AG20443 (cell line): ENCODE measurements at places on chromosomes 1 and 21.

DNA sequence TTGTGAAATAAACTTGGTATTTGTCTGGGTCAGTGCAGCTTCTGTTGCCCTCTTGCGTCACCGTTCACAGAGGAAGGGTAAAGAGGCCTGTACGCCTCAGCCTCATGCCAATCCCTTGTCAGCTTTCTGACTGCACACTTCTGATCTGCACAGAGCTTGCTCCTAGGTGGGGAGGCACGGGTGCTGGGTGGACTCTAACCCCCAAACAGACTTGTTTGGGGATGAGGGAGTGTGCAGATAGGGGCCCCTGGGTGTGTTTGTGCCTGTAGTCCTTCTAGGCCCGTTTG lies 803 bp upstream of the B4GALT2 start:
- no peak for DNase-seq

DNA sequence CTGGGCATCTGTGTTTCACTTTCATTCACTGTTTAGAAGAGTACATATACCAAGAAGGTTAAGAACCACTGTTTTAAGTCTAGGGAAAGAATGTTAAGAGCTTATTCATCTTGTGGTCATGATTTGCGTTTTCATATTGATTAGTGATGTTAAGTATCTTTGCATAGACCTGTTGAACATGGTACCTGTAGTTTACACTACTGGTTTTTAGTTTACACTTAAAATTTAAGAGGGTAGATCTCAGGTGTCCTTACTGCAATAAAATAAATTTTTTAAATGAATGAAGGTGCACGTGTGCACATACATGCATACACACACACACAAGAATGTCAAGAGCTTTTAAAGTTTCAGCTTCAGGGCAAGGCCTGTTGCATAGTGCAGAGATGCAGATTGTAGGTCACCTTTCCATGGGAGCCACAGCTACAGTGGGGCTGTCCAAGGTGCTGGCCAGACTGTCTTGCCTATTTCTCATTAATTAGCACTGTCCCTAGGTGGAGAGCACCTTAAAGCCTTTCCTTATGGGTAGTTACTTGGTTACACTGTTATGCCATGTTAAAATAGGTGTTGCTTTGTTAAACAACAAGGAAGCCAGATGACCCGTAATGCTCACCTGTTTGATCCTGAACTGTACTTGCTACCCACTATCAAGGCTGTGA lies 543.0 kb upstream of the DAB1 start:
- DNase-seq, result peak; percentile 20

- DNase-seq, result no peak
Observed at GRCh38 chr21:45891388-45892155, 90.0 kb upstream of the COL6A1 start.

GRCh38 chr1:172394811-172395210 lies 25.7 kb upstream of the C1orf105 start:
- DNase-seq, result no peak

- no peak for DNase-seq
Observed at GRCh38 chr1:168008595-168008994, 71.7 kb upstream of the MPC2 start.

DNA sequence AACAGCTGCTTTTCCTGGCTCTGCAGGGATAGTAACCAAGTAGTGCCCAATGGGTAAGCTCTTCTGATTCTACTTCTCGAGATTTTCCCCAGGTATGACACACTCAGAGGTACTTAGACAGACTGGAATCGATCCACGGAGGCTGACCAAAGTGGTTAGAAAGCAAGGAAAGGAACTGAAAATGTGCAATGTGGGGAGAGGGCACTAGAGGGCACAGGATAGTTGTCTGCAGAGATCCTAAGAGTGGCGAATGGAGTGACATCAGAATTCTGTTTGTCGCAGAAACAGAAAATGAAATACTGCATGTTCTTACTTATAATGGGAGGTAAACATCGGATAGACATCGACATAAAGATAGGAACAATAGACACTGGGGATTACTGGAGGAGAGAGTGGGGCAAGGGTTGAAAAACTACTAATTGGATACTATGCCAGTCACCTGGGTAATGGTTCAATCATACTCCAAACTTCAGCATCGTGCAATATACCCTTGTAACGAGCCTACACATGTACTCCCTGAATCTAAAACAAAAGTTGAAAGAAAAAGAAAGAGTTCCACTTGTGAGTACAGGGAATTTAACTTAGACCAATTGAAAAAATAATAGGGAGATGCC lies 23.3 kb downstream of the CYP2J2 start:
- peak; percentile 46 for DNase-seq

GRCh38 chr1:8879922-8880676 lies 1.6 kb upstream of the ENO1 start:
- DNase-seq, result peak; percentile 91

DNA sequence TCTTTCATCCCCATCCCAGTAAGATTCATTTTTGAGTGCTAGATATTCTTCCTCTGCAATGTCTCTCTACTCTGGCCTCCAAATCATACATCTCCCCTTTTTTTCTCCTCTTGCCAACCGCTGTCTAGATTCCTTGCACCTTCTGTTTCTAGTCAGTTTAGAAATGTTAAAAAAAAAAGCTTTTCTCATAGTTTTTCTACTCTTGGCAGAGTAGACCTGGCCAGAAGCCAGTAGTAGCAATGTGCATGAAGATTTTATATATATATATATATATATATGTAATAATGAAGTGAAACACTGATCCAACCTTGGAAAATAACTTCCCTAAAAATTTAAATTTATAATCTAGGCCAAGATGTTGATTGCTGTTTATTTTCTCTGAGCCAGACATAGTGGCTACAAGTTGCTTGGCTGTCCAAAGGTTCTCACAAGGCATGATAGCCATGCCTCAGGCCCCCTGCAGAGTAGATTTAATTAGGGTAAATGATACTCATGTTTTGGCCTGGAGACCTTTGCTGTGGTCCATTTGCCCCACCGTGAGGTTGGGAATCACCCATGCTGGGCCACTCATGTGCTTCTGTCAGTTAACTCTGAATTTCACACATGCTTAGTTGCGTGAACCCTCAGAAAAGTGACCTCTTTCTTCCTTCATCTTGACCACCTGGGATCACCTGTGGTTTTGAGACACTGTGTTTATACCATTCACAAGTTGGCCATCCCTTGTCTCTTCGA lies 103.4 kb upstream of the KCNE2 start:
- DNase-seq, result no peak

DNA sequence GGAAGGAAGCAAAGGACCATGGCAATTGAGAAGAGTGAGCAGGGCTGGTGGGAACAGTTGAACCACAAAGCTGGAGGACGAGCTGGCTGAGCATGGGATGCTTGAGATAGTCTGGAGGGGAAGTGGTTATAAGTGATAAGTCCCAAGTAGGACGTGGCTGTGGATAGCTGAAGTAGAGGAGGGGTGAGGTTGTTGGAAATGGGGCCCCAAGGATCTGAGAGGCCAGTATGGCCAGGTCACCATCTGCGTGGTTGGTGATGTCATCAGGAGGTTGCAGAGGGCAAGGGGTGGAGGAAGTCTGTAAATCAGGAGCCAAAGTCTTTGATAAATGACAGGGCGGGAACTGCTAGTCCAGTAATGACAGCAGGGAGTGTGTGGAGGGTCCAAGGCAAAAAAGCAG lies 11.0 kb upstream of the REN start:
- DNase-seq, result no peak

- peak; percentile 99 for DNase-seq
Observed at GRCh38 chr1:33180226-33180910, 1.5 kb downstream of the TRIM62 start.

DNA sequence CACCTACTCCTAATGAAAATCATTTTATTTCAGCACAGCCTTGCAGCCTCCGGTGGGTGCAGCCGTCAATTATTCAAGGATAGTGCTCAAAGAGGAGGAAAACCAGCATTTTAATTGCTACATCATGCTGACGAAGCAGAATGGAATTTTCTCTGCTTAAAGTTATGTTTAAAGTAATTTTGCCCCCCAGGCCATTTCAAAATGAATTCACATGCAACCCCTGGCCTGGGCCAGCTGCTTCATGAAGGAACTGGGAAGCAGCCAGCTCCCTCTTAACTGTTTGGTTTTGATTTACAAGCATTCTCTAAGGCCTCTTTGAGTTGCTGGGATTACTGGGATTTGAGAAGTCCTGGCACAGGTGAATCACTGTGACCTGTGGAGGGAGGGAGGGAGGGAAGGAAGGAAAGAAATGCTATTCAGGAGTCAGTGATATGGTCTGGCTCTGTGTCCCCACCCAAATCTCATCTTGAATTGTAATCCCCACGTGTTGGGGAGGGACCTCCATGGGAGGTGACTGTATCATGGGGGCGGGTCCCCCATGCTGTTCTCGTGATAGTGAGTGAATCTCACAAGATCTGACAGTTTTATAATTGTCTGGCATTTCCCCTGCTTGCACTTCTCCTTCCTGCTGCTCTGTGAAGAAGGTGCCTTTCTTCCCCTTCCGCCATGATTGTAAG lies 66.0 kb downstream of the PGBD5 start:
- no peak for DNase-seq

- no peak for DNase-seq
Observed at GRCh38 chr1:156392452-156392853, 23.4 kb downstream of the RHBG start.

GRCh38 chr21:19684328-19684727 lies 1280.7 kb upstream of the TMPRSS15 start:
- DNase-seq, result no peak

- no peak for DNase-seq
Observed at GRCh38 chr21:26368591-26369320, 198.2 kb upstream of the APP start.

DNA sequence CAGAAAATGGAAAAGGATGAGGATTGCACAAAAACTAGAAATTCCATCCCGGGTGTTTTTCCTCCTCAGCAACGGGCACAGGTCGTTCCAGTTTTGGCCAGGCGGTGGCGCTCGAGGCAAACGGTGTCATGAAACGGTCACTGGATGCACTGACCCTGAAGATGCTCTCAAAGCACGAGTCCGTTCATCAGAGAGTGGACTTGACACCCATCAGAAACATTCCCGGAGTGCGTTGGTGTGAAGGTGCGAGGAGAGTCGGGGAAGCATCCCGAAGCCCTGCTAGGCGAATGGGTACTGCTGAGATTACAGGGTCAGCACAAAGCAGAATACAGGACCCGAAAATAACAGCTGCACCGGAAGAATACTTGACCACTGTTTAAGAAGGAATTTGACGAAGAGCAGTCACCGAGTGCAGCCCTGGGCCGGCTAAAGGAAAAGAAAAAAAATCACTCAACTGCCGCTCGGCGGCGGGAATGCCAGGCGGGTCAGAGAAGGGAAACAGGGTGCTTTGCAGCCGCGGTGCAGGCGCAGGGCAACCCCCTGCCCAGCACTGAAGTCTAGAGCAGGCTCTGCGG lies 71.7 kb upstream of the ETS2 start:
- peak; percentile 87 for DNase-seq

- no peak for DNase-seq
Observed at GRCh38 chr1:25784575-25785051, 15.4 kb upstream of the SELENON start.

DNA sequence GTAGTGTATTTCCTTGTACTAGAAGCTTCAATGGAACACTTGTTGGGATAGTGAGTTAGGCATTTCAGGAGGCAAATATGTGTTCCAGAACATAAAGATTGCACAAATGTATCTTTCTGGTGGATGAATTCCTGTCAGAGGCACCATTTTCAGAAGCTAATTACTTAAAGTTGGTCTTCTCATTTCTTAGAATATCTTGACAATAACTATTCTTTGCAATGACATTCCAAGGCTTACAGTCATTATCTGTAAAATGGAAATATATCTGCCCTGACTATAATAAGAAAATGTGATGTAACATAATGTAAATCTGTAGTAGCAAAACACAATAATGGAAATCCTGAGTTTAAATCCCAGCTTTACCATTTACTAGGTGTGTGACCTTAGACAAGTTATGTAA lies 2.7 kb downstream of the VCAM1 start:
- DNase-seq, result no peak

- DNase-seq, result no peak
Observed at GRCh38 chr1:11600836-11601235, 53.4 kb downstream of the FBXO2 start.

DNA sequence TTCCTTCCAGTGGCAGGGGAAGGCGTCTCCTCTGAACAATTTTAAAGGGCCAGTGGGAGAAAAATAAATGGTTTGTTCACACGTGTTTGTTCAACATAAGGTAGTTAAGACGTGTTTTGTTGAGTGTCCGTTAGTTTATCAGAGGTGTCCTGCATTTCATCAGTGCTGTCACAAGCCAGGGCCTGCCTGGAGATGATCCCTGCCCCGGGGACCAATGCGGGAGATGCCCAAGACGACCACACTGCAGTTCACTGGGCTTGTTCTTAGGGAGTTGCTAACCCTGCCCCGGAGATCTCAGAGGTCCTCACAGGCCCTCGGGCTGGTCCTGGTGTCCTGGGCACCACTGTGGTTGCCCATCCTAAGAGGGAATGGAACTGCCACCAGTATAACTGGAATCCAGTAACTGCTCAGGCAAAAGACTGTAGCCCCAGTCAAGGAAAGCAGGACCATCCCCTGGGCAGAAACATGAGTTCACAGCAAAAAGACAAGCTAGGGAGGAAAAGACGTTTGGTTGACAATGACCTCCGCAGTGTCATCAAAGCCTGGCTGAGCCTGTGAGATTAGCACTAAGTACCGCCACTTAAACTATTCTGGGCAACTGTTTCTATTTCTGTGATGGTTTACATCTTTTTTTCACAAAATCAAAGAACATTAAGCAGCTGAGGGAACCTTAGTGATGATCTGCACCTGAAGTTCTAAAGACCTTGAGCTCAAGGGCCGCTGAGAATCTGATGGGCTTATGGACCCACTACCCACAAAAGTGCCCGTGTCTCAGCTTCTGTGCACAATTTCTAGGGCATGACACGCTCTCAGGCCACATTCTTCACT lies 44.9 kb upstream of the LIN9 start:
- no peak for DNase-seq

DNA sequence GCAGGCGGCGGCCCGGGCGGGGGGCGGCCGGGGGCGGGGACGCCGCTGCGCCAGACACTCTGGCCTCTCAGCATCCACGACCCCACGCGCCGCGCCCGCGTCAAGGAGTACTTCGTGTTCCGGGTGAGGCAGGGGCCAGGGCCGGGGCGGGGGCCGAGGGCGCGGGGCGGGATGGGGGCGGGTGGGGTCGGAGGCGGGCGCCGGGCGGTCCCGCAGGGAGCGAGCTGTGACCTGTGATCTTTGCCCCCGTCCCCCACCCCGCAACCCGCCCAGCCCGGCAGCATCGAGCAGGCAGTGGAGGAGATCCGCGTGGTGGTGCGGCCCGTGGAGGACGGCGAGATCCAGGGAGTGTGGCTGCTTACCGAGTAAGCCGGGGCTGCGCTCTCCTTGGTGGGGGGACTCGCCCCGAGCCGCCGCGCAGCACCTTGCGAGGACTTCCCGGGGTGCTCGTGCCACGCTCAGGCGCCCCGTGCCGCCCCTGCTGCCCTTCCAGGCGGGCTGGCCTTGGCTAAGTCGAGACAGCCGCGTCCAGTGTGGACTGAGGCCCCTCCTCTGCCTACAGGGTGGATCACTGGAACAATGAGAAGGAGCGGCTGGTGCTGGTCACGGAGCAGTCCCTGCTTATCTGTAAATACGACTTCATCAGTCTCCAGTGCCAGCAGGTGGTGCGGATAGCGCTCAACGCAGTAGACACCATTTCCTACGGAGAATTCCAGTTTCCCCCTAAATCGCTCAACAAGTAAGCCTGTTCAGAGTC lies 514 bp downstream of the TPRG1L start:
- DNase-seq, result peak; percentile 56
